ENCODE measurements at places on chromosomes 7 and 10. TPM values are rescaled to one million over a fixed set of nuclear protein-coding genes. Genes with fewer than 3 reads are reported as not detected.

DNA sequence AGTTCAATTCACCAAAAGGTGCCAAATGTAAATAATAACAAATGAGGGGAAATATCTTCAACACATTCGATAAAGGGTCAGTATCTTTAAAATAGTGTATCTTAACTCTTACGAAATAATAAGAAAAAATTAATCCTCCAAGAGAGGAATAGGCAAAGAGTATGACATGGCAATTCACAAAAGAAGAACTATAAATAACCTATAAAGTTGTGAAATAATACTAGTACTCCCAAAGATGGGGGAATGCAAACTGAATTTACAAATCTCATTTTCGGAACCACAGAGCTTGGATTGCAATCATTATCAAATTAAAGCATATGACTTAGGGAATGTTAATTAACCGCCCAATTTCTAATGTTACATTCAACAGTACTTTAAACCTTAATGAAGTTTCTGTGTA, 78.2 kb upstream of the TARP start:
- DNase-seq, result no peak

DNA sequence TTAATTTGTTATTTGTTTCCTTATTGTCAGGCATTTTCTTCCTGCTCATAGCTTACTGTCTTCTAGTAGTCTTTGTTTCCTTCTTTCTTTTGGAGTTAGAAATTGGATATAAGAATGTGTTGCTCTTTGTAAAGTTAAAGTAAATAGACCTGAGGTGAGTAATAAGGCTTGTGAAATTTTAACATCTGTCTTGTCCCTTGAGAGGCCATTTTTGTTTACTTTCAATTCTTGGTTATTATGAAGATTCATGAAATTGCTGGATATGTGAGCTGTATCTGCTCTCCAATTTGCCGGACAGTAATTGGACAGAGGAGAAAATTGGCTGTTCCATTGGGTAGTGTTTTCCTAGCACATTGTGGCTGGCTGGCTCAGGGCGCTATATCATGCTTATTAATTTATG, 260.7 kb downstream of the EXOC4 start:
- no peak for DNase-seq

DNA sequence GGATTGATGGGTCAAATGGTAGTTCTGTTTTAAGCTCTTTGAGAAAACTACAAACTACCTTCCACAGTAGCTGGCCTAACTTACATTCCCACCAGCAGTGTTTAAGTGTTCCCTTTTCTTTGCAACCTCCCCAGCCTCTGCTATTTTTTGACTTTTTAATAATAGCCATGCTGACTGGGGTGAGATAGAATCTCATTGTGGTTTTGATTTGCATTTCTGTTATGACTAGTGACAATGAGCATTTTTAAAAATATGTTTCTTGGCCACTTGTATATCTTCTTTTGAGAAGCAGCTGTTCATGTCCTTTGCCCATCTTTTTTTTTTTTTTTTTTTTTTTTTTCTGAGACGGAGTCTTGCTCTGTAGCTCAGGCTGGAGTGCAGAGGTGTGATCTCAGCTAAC, 155.2 kb upstream of the BMPER start:
- DNase-seq, result no peak

DNA sequence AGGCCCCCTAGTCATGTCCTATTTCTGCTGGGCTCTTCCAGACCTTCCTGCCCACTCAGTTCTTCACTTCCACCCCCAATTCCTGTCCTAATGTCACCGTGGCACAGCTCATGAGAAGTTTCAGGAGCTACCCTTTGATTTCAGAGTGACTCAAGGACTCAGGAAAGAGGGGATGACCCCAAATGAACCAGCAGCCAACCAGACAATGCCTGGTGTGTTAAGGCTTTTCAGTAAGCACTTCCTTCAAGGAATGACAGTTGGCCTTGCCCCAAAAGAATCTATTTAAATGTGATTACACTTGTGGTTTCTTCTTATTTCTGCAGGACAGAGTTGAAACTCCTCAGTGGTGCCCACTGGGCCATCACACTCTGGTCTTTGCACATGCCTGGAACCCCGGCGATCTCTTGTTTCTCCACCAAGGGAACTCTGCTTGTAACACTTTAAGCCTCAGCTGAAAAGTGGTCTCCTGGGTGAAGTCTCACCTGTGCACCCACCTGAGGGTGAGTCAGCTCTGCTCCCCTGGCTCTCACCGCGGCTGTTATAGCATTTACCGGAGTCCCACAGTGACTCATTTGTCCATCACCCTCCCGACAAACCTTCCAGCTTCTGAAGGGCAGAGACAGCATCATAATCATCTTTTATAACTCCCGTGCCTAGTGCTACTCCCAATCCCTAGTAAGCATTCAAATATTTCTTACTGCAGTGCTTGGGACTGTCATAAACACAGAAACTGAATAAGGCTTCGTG, 123.0 kb upstream of the SVIL start:
- DNase-seq, result no peak

- peak; percentile 21 for DNase-seq
Measured at GRCh38 chr10:14549496-14549895, 218.8 kb upstream of the FRMD4A start.

- no peak for DNase-seq
Measured at GRCh38 chr10:25483999-25484398, 309.2 kb downstream of the GPR158 start.

DNA sequence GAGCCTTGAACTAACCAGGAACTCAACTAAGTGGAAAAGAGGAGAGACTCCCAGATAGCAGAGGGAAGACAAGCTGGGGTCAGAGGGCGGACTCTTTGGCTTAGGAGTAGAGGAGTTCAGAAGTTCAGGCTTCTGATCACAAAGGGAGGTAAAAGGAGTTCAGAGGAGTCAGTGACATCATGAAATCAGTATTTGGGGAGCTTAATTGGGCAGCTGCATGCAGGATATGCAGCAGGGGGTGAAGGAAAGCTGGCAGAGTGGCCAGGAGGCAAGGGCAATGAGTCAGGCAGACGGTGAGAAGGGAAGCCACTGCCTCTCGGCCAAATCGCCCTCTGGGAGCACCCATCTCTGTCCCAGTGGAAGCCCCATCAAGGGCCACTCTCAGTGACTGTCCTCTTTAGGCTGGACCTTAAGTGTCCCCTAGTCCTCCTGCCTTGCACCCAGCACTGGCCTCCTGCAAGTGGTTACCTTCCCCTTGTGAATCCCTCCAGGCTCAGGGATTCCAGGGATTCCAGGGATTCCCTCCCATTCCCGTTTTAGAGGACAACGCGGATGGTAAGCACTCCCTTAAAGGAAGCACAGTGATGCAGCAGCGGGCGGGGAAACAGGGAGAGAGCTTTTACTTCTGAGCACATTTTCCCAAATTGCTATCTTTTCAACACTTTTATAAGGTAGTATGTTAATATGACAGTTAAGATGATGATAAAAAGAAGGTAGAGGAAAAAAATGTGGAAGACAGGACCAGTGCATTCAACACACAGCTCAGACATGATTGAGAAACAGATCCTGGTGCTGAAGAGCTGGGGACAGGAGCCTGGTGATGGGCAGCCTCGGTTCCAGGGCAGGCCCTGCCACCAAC, 72.6 kb downstream of the KCNMA1 start:
- no peak for DNase-seq

DNA sequence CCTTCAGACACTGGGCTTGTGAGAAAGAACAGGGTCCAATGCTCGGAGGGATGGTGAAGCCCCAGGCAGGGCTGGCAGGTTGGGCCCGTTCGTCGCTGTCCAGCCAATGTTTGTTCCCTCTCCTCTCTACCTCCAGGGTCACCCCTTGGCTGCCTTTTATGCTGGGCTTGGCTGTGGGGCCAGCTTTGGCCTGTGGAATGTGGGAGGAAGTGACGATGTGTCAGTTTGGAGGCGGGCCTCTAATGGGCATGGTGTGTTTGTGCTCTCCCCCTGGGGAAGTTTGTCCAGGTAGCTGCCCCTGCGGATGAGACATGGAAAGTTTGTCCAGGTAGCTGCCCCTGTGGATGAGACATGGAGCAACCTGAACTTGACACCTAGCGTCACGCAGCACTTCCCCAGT, 236.7 kb downstream of the GLRX3 start:
- no peak for DNase-seq

DNA sequence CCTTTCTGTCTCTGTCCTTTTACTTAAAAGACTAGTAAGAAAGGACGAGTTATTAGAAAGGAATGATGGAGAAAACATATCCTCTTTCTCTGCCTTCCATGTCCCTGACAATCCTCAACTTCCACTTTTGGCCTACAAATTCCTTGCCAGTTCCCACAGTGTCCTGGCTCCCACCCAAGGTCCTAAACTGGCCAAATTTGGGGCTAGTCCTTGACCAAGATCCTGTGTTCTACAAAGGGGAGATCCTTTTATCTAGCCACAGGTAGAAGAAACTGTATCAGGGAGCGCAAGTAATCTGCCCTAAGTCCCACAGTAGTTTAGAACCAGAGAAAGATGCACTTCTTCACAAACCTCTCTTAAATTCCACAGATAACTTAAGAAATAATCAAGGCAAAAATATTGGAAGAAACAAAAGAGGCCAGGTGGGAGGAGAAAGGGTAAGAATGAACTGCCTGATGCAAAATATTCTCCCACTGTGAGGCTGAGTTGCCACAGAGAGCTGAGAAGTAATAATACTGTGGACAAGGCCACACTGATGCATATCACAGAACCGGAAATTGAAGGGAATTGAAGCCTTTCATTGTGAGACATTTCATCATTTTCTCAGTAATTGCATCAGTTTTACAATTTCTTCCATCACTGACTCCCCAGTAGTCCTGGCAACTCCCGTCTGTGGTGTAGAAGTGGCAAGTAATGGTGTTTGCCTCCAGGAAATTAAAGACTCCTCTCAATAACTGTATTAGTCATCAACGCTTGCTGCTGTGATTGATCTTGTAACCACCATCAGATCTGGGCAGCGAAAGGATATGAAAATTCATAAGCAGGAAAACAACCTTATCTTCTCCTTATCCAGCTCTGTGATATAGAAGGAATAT, 47.2 kb downstream of the DNAJC12 start:
- DNase-seq, result no peak

The RBP3 gene
- not detected for total RNA-seq

- DNase-seq, result no peak
Measured at GRCh38 chr7:93062599-93062998, 55.2 kb downstream of the SAMD9 start.

The NCF1 gene
- 1.2 TPM for total RNA-seq

All from right atrium auricular region (tissue), 2 donors.